ENCODE measurements at places on chromosomes 2 and 18. TPM values are rescaled to one million over a fixed set of nuclear protein-coding genes. Genes with fewer than 3 reads are reported as not detected.

GRCh38 chr2:42834161-42834560 lies 41.8 kb upstream of the HAAO start:
- no peak for DNase-seq

DNA sequence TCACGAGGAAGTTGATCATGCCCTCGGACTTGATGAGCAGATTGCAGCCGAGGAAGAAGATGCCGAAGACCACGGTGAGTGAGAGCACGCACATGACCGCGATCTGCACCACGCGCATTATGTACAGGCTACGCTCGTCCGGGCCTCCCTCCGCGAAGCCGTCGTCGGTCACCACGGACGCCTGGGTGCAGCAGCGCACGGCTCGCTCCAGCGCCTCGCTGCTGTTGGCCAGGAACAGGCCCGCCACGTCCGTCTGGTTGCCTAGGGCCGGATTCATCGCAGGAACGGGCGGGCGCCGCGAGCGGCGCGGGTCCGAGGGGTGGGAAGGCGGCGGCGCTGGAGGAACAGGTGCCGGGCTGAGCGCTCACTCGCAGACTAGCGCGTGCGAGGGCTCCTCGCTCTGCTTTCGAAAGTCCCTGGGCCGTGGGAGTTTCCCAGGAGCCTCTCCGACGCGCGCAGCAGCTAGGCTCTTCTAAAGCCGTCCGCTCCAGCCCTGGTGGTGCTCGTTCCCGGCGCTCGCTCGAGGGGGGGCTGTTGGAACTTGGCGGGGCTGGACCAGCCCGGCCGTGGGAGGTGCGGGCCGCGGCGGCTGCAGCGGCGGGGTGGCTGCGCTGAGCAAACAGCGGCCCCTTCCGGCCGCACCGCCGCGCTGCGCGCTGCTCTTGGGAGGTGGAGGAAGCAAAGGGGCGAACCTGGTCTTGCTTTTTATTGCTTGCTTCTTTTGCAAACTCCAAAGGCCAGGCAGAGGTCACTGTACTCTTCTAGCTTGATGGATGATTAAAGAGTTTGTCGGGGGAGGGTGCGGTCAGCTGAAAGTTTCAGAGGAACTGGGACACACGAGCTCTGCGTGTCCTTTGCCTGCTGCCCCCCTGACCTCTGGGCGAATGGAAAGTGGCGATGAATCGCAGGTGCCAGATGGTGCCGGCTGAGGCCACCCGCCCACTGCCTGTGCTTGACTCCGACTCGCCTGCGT lies at the start of gene RPRM:
RPRM (minus strand) TSS at position 474 of the 973 bp plus-strand sequence; CDS start at position 277, 197 bp downstream.
- DNase-seq = peak; percentile 81

The DSG4 gene
- total RNA-seq = not detected

GRCh38 chr2:105383432-105384166 lies 15.3 kb downstream of the FHL2 start:
- DNase-seq = no peak

Measured in psoas muscle (tissue), 8 donors.